Mesothelial cell of epicardium (in vitro differentiated cells): ENCODE measurements at places on chromosomes 5 and 9.

GRCh38 chr9:131290036-131290766, 678 bp downstream of the PLPP7 start:
- DNase-seq: no peak

- DNase-seq: no peak
Observed at GRCh38 chr9:87635656-87636501, 90.0 kb upstream of the CTSL start.

- no peak for DNase-seq
Observed at GRCh38 chr5:160209917-160210316, 19.4 kb upstream of the FABP6 start.

GRCh38 chr9:16591092-16591491, 279.4 kb downstream of the BNC2 start:
- no peak for DNase-seq

DNA sequence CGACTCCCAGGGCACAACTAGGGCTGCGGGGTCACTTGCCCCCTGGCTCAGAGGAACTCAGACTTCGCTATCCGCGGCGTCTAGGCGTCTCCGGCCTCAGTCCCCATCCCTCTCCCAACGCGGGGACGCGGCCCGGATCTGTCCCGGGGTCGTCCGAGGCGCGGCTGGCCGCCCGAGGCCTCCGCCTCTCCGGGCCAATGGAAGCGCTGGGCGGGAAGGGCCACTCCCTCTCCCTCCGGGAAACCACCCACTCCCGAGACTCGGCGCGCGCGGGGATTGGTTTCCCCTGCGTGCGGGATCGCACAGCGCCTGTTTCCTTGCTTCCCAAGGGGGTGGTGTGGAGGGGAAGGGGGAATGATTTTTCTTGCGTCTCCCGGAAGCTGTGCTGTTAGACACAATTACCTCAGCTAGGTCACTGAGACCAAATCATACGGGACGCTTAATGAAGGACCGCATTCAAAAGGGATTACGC, 38.3 kb downstream of the NR2F1 start:
- no peak for DNase-seq

DNA sequence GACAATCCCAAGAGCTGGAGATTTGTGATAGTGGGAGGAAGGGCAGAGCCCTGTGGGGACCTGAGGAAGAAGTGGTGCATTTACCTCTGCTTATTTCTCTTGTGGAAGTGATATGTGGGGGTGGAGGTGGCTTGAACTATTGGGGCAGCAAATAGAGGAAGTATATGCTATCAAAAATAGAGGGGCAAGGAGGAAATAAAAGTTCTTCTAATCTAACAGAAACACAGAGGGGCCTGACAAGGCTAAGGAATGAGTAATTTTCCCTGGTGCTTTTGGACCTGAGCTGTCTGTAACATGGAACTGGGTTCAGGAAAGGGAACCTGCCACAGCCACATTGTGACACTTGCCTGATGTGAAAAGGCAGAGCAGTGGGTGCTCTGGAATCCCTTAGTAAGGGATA, 378.6 kb upstream of the KLF4 start:
- no peak for DNase-seq

DNA sequence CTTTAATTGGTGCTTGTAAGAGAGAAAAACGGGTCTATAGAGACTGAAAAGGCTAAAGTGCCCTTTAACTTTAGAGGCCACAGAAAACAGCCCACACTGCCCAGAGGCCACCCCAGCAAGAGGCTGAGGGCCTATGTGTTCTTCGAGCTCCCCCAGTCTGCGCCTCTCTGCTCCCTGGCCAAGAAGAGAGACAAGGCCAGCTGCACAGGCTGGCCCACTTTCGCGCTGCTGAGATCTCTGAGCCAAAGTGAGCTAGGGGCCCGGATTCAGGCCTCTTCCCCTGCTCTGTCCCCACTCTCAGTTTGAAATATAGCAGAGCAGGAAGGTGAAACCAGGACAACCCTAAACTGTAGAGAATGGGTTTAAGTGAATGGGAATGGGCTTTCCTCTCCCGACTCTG, 132.0 kb upstream of the TRIM32 start:
- no peak for DNase-seq

- no peak for DNase-seq
Observed at GRCh38 chr9:106616026-106616425, 246.9 kb upstream of the ZNF462 start.

- DNase-seq: no peak
Observed at GRCh38 chr5:107858324-107858723, 187.6 kb upstream of the EFNA5 start.

GRCh38 chr9:124453586-124454191, 3.4 kb downstream of the ADGRD2 start:
- DNase-seq: no peak

GRCh38 chr5:135462304-135462703, 10.2 kb upstream of the TIFAB start:
- no peak for DNase-seq

GRCh38 chr9:104025104-104025503, 69.0 kb upstream of the SMC2 start:
- no peak for DNase-seq

- DNase-seq: no peak
Observed at GRCh38 chr9:4667681-4668080, 1.4 kb upstream of the SPATA6L start.

DNA sequence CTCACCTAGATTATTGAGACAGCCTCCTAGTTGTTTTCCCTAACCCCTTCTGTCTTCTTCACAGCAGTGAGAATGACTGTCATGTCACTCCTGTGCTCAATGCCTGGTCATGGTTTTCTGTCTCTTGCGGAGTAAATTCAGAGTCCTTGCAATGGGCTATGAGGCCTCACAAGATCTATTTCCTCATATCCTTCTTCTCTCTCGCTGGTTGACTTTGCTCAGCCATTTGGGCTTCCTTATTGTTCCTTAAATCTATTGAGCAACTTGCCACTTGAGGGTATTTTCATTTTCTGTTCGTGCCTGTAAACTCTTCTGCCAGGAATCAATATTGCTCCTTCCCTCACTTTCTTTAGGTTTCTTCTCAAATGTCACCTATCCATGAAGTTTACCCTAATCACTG, 9.0 kb downstream of the PPP3R2 start:
- DNase-seq: no peak

DNA sequence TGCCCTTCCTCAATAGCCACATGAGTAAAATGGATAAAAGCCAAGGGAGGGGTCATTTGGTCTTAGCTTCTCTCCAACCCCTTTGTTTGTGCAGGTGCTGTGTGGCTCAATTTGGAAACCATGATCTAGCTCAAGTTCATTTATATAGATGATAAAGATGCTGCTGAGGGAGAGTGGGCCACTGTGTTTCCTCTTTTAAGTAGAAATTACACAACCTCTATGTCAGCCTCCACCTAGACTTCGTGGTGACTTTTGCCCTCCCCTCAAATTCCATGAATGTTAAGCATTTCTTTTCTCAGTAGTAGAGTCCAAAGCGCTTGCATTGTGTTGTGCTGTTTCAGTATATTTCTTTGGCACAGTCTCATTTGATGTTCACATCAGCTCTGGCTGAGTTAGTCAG, 241.4 kb downstream of the ARHGAP26 start:
- DNase-seq: no peak

GRCh38 chr5:36323926-36324781, 22.5 kb upstream of the RANBP3L start:
- DNase-seq: no peak

GRCh38 chr5:108675736-108676135, 72.0 kb upstream of the FER start:
- no peak for DNase-seq

GRCh38 chr9:121307976-121308375, 40.0 kb downstream of the GSN start:
- no peak for DNase-seq
